IPS-NIHi11 (cell line): ENCODE measurements at places on chromosomes 7 and 10.

- no peak for DNase-seq
These were observed 55.3 kb downstream of the SLC25A13 start for GRCh38 chr7:96266580-96266979.

GRCh38 chr7:137970253-137970975 is 31.5 kb downstream of the CREB3L2 start:
- DNase-seq, result peak; percentile 39

DNA sequence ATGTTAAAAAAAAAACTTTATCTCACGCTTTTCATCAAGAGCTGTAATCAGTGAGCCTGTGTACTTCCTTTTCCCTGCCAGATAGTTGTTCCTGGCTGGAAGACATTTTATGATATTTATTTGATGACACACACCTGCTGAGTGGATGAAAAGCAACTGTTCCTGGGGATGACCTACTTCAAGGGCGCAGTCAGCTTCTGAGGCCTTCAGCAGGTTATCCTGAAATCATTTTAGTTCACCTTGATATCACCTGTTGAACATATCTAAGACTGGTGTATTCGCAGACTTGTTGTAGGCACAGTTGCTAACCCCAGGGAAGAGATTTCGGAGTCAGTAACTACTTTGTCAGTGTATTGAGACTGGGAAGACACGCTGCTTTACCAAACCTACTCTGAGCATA is 234.5 kb upstream of the TCF7L2 start:
- DNase-seq, result no peak

GRCh38 chr10:43809211-43809930 is 160.7 kb upstream of the ZNF32 start:
- no peak for DNase-seq

DNA sequence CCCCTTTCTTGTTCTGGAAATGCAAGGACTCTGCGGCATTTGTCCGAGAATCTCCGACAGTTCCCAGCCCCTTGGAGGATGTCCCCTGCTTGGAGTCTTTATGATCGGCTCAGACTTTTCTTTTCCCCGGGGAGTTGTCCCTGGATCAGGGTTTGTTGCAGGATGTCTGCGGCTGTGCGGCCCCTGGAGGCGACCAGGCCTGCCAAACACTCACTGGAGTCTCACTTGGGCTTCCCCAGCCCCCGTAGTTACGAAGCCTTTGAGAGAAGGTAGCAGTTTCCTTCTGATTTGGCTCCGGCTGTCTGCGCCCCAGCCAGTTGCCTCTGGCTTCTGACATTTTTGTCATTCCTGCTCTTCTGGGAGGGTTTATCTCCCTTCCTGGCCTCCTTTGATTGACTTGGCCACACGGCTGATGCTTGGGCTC is 16.1 kb downstream of the COL26A1 start:
- peak; percentile 69 for DNase-seq

DNA sequence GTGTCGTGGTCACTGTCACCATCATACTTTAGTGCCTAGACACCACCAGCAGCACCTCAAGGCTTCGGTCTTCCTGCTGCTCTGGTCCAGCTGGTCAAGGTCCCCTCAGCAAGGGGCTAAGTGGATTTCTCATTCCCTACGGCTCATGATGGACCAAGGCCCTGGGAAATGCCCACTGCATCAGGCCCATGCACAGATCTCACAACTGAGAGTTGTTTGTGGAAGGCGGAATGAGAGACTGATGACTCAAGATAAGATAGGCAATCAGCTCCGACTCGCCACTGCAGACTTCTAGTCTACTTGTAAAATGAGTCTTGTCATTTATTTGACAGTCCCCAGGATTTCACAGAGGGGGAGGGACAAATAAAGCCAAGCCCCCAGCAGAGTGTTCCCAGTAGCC is 108.4 kb upstream of the TBX20 start:
- no peak for DNase-seq
